ENCODE measurements at places on chromosomes 6 and 20.

DNA sequence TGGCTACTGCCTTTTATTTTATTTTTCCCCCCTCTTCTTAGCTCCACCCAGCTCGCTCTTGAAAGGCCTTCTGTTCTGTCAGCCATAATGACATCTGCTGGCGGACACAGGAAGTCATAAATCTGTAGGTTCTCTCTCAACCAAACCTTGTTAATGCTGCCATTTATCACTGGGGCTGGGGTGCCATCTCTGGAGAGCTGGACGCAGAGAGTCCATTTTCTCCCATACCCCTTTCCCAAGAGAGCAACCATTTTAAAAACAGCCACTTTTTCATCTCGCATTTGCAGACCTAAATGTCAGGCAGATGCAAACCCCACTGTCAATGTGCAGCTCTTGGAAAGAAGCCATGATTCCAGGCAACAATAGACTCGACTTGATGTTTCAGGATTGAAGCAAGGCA, 13.0 kb upstream of the TSHZ2 start:
- no peak for DNase-seq

GRCh38 chr20:64090165-64090564, 6.0 kb upstream of the LKAAEAR1 start:
- no peak for DNase-seq

DNA sequence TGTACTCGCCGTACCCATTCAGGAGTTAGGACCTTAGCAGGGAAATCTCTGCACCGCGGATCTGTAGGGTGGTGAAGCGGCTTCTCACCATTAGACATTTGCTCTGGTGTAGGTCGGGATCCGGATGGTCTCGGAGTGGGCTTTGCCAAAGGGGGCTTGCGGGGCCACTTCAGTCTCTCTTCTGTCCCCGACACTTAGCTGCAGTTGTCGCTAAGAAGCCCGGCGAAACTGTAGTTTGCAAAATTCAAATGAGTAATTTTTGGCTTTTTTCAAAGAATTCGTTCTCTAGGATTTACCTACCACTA, 433 bp downstream of the QRSL1 start:
- no peak for DNase-seq

GRCh38 chr6:33018904-33019303, 9.5 kb upstream of the HLA-DOA start:
- peak; percentile 45 for DNase-seq

- DNase-seq: no peak
These were observed 14.9 kb downstream of the MTFR2 start for GRCh38 chr6:136235233-136235564.

GRCh38 chr20:33863440-33864323, 52.5 kb downstream of the CHMP4B start:
- DNase-seq: no peak

DNA sequence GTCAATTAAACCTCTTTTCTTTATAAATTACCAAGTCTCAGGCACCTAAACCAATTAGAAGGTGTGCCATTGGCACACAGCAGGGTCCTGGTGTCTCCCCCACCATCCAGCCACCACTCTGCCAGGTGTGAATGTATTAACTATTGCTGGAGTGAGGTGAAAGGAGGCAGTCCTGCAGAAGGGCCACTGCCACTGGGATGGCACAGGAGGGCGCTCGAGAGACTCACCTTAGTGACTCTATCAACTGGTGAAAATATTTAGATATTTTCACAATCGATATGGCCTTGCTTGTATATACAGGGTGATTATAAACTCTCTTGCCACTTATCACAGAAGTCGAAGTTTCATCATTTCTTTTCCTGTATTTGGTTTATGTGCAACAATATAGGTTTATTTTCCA, 145.6 kb upstream of the ESR1 start:
- no peak for DNase-seq

DNA sequence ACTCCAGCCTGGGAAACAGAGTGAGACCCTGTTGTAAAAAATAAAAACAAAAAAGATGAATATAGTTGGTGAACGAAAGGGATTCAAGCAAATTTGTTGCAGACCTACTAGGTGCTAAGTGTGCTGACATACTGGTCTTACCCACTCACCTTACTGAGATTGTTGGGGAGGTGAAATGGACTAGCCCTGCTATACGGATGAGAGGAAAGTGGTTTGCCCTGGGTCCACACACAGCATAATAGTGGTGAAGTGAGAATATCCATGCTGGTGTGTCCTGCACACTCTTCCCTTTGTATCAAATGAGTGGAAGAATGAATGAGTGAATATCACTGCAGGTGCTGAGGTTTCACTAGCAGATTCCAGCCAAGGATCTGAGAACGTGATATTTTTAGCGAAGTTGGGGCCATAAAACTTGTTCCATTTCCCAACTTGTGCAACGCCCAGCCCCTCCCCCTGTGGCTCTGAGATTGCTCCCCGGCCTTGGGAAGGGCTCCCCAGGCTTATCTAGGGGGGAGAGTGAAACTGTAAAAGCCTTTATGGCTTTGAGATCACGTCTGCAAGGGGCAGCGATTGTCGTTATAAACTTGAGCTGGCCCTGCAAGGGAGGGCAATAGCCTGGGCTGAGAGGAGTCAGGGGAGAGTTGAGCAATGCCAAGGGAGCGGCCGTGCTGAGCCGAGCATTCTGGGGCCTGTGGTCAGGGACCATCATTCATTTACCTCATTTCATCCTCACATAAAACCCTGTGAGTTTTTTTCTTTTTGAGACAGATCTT, 33.2 kb upstream of the TTPAL start:
- no peak for DNase-seq

- no peak for DNase-seq
These were observed 8.6 kb downstream of the OR10C1 start for GRCh38 chr6:29447670-29448069.

GRCh38 chr6:136134268-136134667, 115.8 kb downstream of the MTFR2 start:
- no peak for DNase-seq

- DNase-seq: no peak
These were observed 142.5 kb downstream of the KLHL32 start for GRCh38 chr6:97067045-97067444.

DNA sequence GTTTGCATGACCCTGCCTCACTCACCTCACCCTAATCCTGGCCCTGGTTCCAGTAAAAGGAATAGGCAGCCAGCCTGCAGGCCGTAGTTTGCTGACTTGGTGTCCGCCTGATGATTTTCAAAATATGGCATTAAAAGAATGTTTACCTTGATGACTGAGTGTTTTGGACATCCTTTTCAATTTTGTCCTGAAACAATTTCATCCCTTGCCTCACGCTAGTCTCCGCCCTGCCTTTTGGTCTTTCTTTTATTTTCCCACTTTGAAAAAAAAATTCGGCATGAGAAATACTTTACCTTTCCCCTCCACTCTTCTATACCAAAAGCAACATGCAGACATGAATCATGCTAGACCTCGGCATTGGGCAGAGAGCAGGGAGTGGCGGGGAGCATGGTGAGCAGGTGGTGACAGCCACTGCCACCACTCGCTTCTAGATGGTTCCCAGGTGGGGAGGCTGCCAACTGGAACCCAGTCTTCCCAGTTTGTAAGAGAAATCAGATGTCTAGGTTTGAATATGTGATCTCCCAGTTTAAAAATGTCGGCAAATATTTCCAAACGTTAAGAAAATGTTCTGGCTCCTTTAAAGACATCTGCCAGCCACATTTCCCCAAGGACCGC, 9.4 kb downstream of the CD40 start:
- DNase-seq: no peak

DNA sequence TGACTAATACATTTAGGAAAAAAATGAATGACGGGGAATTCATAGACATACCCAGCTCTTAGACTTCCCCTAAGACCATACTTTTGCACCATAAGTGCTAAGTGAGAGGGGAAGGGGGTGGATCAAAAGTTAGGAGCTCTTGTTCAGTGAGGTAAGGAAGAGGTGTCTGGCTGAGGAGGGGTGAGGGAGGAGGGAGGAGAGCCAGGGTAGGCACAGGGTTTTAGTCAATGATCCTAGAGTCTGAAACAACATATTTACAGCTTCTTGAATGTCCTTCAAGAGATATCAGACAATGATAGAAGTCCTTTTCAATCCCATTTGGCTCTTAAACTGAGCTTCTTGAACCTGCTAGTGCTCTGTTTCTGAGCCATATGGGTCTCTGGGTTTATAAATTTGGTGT, 135.4 kb downstream of the FNDC1 start:
- no peak for DNase-seq

- DNase-seq: no peak
These were observed 72.3 kb downstream of the CDYL start for GRCh38 chr6:4848382-4849068.

All from activated naive CD4-positive, alpha-beta T cell treated with anti-CD3 and anti-CD28 coated beads, Interleukin-2, amount 50 U/mL, for 16 hours (primary cell).